Activated naive CD8-positive, alpha-beta T cell treated with anti-CD3 and anti-CD28 coated beads, Interleukin-2, amount 10 ng/mL, durations not matched to agents 7 days and 5 days (primary cell): ENCODE measurements at places on chromosomes 4 and X.

DNA sequence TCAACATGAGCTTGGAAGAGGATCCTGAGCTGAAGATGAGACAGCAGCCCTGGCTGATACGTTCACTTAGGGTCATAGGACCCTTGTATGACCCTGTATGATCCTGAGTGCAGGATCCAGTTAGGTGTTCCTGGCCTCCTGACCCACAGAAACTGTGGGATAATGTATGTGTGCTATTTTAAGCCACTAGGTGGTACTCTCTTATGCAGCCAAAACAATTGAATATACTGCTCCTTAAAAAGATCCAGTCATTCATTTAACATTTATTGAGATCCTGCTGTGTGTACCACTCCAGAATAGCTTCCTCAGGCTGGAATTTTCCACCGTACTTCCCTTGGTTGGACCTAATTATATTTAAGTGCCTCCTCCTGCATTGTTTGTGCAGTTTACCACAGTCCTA, 167.1 kb downstream of the AMELX start:
- H3K27me3 ChIP-seq, result no peaks in the 10 kb centered on the region
- H3K36me3 ChIP-seq, result no peaks in the 10 kb centered on the region
- DNase-seq, result no peak

- H3K36me3 ChIP-seq, result peaks cover 4% of the 10 kb centered on the region
- H3K4me3 ChIP-seq, result peak overlapping the region; percentile 98
- no peak for DNase-seq
These were observed 1.2 kb downstream of the MGST2 start for GRCh38 chr4:139666735-139667281.

- H3K4me1 ChIP-seq, result peaks cover 4% of the 10 kb centered on the region
- peaks cover 10% of the 10 kb centered on the region for H3K27me3 ChIP-seq
- DNase-seq, result no peak
- H3K36me3 ChIP-seq, result no peaks in the 10 kb centered on the region
These were observed 57.1 kb downstream of the ENPEP start for GRCh38 chr4:110532901-110533589.

DNA sequence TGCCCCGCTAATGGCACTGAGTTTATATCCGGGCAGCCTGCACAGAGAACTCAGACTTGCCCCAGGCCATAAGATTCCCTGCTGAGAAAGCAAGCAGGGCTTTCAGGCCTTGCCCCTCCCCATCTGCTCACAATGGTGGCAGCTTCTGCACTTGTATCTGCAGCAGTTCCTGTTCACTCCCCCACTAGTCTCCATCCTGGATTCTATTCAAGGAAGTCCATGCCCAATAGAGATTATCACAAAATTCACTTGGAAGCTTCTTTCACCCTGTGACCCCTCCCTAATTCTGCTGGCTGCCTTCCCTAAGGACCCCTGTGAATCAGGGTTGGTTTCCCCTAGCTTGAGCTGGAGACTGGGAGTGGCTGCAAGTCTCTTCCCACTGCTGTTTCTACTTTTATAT, 34.5 kb upstream of the UCP1 start:
- peaks cover 3% of the 10 kb centered on the region for H3K27me3 ChIP-seq
- H3K4me3 ChIP-seq, result no peak overlapping the region
- H3K27ac ChIP-seq, result no peak overlapping the region

DNA sequence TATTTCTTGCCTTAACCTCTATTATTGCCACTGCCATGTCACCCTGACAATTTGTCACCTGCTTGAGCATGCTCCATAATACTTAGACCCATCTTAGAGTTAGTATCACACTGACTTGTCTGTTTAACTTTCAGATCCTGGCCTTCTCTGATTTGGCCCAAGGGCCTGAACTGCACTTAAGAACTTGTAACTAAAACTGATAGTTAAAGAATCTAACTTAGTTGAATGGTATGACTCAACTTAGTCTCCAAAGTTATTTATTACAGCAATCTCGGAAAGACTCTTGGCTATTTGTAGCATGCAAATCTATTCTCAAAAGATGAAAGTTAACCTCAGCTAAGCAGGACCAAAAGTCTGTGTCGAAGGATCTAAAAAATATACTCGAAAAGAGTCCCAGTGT, 72.3 kb downstream of the IGSF1 start:
- H3K36me3 ChIP-seq, result no peaks in the 10 kb centered on the region
- H3K4me1 ChIP-seq, result no peaks in the 10 kb centered on the region
- DNase-seq, result no peak
- peaks cover 2% of the 10 kb centered on the region for H3K27me3 ChIP-seq
- H3K4me3 ChIP-seq, result no peak overlapping the region

GRCh38 chr4:81404741-81405140, 67.0 kb downstream of the RASGEF1B start:
- DNase-seq, result no peak
- peaks cover 5% of the 10 kb centered on the region for H3K4me1 ChIP-seq
- peaks cover 3% of the 10 kb centered on the region for H3K27me3 ChIP-seq
- no peak overlapping the region for H3K27ac ChIP-seq
- no peak overlapping the region for H3K4me3 ChIP-seq

- H3K36me3 ChIP-seq, result no peaks in the 10 kb centered on the region
- H3K4me3 ChIP-seq, result no peak overlapping the region
- H3K27me3 ChIP-seq, result no peaks in the 10 kb centered on the region
- H3K27ac ChIP-seq, result no peak overlapping the region
- no peak for DNase-seq
These were observed 51.5 kb upstream of the RAB9B start for GRCh38 chrX:103883533-103883932.

GRCh38 chr4:78441756-78442155, 109.8 kb upstream of the ANXA3 start:
- H3K27ac ChIP-seq, result no peak overlapping the region
- no peaks in the 10 kb centered on the region for H3K36me3 ChIP-seq
- no peak for DNase-seq

DNA sequence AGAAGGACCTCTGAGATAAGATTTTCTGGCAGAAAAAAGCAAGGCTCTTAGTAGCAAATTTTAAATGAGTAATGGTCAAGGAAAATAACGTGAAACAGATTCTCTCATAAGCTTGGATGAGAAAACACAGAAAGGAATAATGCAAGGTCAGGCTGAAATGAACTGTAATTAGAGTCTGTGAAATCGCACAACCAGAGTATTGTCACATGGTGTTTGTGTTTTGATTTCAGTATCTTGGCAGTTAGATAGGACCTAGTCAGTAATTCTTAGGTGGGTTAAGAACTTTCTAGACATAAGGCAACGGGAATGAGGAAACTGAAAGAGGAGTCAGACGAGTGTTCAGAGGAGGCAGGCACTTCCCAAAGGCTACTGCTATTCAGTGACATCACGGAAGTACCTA, 34.6 kb downstream of the LIMCH1 start:
- no peak overlapping the region for H3K27ac ChIP-seq
- no peaks in the 10 kb centered on the region for H3K27me3 ChIP-seq
- H3K4me1 ChIP-seq, result no peaks in the 10 kb centered on the region

DNA sequence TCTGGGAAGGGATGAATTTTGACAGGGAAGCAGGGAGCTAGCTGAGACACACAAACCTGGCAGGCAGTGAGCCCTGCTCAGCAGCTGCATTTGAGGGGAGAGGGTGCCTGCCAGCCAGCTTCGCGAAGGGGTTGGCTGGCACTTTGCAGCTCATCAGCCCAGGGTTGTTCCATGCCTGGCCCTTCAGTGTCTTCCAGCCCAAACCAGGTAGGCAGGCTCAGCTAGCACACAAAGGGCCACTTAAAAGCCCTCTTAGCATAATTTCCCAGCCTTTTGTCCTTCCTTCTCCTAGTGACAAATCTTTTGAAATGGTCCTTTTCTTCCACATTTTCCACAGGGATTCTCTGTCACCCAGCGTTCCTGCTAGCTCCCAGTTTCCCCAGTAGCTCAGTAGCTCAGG, 4.3 kb upstream of the FRMPD3 start:
- H3K36me3 ChIP-seq, result no peaks in the 10 kb centered on the region
- H3K4me1 ChIP-seq, result peaks cover 3% of the 10 kb centered on the region
- no peak for DNase-seq
- no peak overlapping the region for H3K4me3 ChIP-seq
- peaks cover 23% of the 10 kb centered on the region for H3K27me3 ChIP-seq
- H3K27ac ChIP-seq, result no peak overlapping the region

- no peak for DNase-seq
- peaks cover 37% of the 10 kb centered on the region for H3K27me3 ChIP-seq
- peaks cover 2% of the 10 kb centered on the region for H3K36me3 ChIP-seq
- H3K4me3 ChIP-seq, result no peak overlapping the region
These were observed 427 bp downstream of the NKX1-1 start for GRCh38 chr4:1405636-1406393.

GRCh38 chrX:102546828-102547493, 30.4 kb upstream of the TMSB15A start:
- peak; percentile 28 for DNase-seq
- H3K27ac ChIP-seq, result peak overlapping the region; percentile 65
- H3K36me3 ChIP-seq, result no peaks in the 10 kb centered on the region
- H3K27me3 ChIP-seq, result peaks cover 9% of the 10 kb centered on the region
- H3K4me3 ChIP-seq, result peak overlapping the region; percentile 73

DNA sequence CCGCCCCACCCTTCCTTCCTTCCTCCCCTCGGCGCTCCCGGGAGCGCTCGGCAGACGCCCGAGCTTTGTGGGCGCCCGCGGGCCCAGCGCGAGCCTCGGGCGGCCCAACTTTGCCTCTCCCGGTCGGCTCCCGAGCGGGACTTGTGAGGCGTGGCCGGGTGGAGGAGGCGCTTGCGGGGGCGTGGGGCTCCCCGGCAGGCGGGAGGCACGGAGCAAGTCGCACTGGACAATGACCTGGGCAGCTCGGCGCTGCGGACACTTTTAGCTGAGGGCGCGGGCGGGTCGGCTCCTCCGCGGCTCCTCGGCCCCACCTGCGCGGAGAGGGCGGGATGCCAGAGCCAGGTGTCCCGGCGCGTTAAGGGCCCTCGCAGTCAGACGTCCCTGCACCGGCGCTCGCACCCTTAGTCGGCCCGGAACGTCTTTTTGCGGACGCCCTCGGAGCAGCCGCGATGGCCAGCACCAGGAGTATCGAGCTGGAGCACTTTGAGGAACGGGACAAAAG, 385 bp downstream of the DCLK2 start:
- peak; percentile 33 for DNase-seq
- H3K4me3 ChIP-seq, result peak overlapping the region; percentile 47
- H3K27ac ChIP-seq, result no peak overlapping the region
- no peaks in the 10 kb centered on the region for H3K4me1 ChIP-seq

- no peak overlapping the region for H3K4me3 ChIP-seq
- no peak for DNase-seq
- no peaks in the 10 kb centered on the region for H3K4me1 ChIP-seq
- no peak overlapping the region for H3K27ac ChIP-seq
- H3K36me3 ChIP-seq, result no peaks in the 10 kb centered on the region
These were observed 106.3 kb downstream of the REPS2 start for GRCh38 chrX:17052793-17053192.

DNA sequence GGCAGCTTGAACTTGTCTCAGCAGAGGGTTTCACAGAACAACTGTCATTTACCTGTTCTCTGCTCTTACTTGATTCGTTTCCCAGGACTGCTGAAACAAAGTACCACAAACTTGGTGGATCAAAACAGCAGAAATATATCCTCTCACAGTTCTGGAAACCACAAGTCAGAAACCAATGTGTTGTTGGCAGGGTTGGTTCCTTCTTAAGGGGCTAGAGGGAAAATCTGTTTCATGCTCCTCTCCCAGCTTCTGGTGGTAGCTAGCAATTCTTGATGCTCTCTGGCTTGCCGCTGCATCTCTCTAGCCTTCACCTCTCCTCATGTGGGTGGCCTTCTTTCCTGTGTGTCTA, 4.7 kb downstream of the TLR8 start:
- H3K4me1 ChIP-seq, result peaks cover 13% of the 10 kb centered on the region
- no peaks in the 10 kb centered on the region for H3K27me3 ChIP-seq
- no peak overlapping the region for H3K4me3 ChIP-seq
- no peak overlapping the region for H3K27ac ChIP-seq
- H3K36me3 ChIP-seq, result no peaks in the 10 kb centered on the region
- no peak for DNase-seq

- H3K27ac ChIP-seq, result no peak overlapping the region
- H3K4me3 ChIP-seq, result no peak overlapping the region
- DNase-seq, result no peak
- H3K27me3 ChIP-seq, result no peaks in the 10 kb centered on the region
- H3K36me3 ChIP-seq, result no peaks in the 10 kb centered on the region
These were observed 146.4 kb downstream of the GPC3 start for GRCh38 chrX:133838761-133839676.

GRCh38 chr4:108008721-108009120, 19.0 kb downstream of the HADH start:
- DNase-seq, result no peak
- H3K27me3 ChIP-seq, result no peaks in the 10 kb centered on the region
- H3K4me3 ChIP-seq, result no peak overlapping the region
- no peak overlapping the region for H3K27ac ChIP-seq
- H3K4me1 ChIP-seq, result peaks cover 13% of the 10 kb centered on the region

DNA sequence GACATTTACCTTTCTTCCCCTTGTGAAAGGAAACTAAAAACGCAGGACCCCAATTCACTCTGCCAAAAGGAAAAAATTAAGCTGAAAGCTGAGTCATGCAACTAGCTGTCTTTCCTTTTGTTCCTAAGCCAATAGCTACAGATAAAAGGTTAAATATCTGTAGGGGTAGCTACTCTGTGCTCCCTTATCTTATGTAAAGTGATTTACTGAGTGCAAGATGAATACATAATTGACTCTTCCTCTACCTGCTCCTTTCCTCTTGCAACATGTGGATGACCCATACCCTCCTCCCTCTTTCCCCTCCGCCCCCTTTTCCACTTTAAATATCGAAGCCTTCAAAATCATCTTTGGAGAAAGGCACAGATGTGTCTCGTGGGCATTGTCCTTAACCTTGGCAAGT, 68.0 kb upstream of the ZNF157 start:
- H3K27me3 ChIP-seq, result no peaks in the 10 kb centered on the region
- DNase-seq, result no peak
- H3K4me1 ChIP-seq, result no peaks in the 10 kb centered on the region
- H3K36me3 ChIP-seq, result no peaks in the 10 kb centered on the region

- no peak for DNase-seq
- H3K4me3 ChIP-seq, result peak overlapping the region; percentile 79
- peak overlapping the region; percentile 95 for H3K27ac ChIP-seq
- H3K4me1 ChIP-seq, result peaks cover 48% of the 10 kb centered on the region
- no peaks in the 10 kb centered on the region for H3K36me3 ChIP-seq
- H3K27me3 ChIP-seq, result no peaks in the 10 kb centered on the region
These were observed 26.2 kb downstream of the TMSB4X start for GRCh38 chrX:13001097-13001496.

GRCh38 chrX:150844016-150844415, 54.5 kb downstream of the CD99L2 start:
- H3K4me1 ChIP-seq, result peaks cover 5% of the 10 kb centered on the region
- no peak overlapping the region for H3K27ac ChIP-seq
- no peak for DNase-seq
- H3K36me3 ChIP-seq, result peaks cover 4% of the 10 kb centered on the region
- no peaks in the 10 kb centered on the region for H3K27me3 ChIP-seq

- H3K27ac ChIP-seq, result no peak overlapping the region
- no peak for DNase-seq
These were observed 20.7 kb downstream of the OFD1 start for GRCh38 chrX:13755254-13755653.

- H3K4me3 ChIP-seq, result no peak overlapping the region
- no peak overlapping the region for H3K27ac ChIP-seq
- H3K36me3 ChIP-seq, result no peaks in the 10 kb centered on the region
- H3K4me1 ChIP-seq, result no peaks in the 10 kb centered on the region
- H3K27me3 ChIP-seq, result no peaks in the 10 kb centered on the region
These were observed 1038.3 kb upstream of the SLIT2 start for GRCh38 chr4:19213388-19213787.
